A549 treated with DMSO at 1 μM for 4 hours (cell line): ENCODE measurements at places on chromosomes 12 and 14. TPM values are rescaled to one million over a fixed set of nuclear protein-coding genes. Genes with fewer than 3 reads are reported as not detected.

Gene SAMD15
- 2.2 to 2.8 TPM (median 2.4 TPM) in 5 replicates for total RNA-seq

Gene JPH4
- 0.05 to 0.07 TPM in 2 of 5 replicates, not detected in the others for total RNA-seq

Gene SERPINA12
- not detected in 5 replicates for total RNA-seq

Gene RTL1
- 0.33 to 0.38 TPM (median 0.35 TPM) in 5 replicates for total RNA-seq

Gene RNU4-1
- not detected in 5 replicates for total RNA-seq

Gene SMIM41
- total RNA-seq, result not detected in 5 replicates

Gene CLEC2B
- total RNA-seq, result 1.6 to 2.5 TPM (median 1.9 TPM) in 5 replicates

Gene PRH2
- total RNA-seq, result 0.37 TPM in 1 of 5 replicates, not detected in the others

Gene HOXC13
- 5.4 to 10.5 TPM (median 9.0 TPM) in 5 replicates for total RNA-seq

Gene NOXRED1
- 0.07 to 0.14 TPM (median 0.13 TPM) in 3 of 5 replicates, not detected in the others for total RNA-seq

Gene DEPDC4
- 1.3 to 2.0 TPM (median 1.4 TPM) in 5 replicates for total RNA-seq

Gene MYH7
- not detected in 5 replicates for total RNA-seq

Gene RNASE1
- total RNA-seq, result 0.22 to 0.36 TPM (median 0.26 TPM) in 4 of 5 replicates, not detected in the other

Gene ADAM20
- 0.03 to 0.04 TPM in 2 of 5 replicates, not detected in the others for total RNA-seq

Gene PARP11
- total RNA-seq, result 2.0 to 3.4 TPM (median 2.6 TPM) in 5 replicates

Gene TROAP
- total RNA-seq, result 81.0 to 101 TPM (median 83.0 TPM) in 5 replicates

Gene TAS2R8
- not detected in 5 replicates for total RNA-seq

Gene TSPAN9
- 16.9 to 23.2 TPM (median 21.4 TPM) in 5 replicates for total RNA-seq

Gene CPSF6
- 63.2 to 72.3 TPM (median 65.9 TPM) in 5 replicates for total RNA-seq

Gene DIO3
- 0.06 TPM in 2 of 5 replicates, not detected in the others for total RNA-seq

Gene C3AR1
- total RNA-seq, result not detected in 5 replicates

Gene KCNMB4
- total RNA-seq, result 0.12 to 0.26 TPM (median 0.15 TPM) in 5 replicates

Gene OAS2
- 0.16 to 0.37 TPM (median 0.27 TPM) in 4 of 5 replicates, not detected in the other for total RNA-seq

Gene SERPINA9
- 0.13 to 0.15 TPM in 2 of 5 replicates, not detected in the others for total RNA-seq

Gene KRT3
- total RNA-seq, result 0.05 to 0.07 TPM (median 0.05 TPM) in 3 of 5 replicates, not detected in the others

Gene BCDIN3D
- 4.7 to 5.9 TPM (median 4.8 TPM) in 5 replicates for total RNA-seq

Gene PIWIL1
- total RNA-seq, result not detected in 5 replicates

Gene LMNTD1
- total RNA-seq, result not detected in 5 replicates

Gene FZD10
- not detected in 5 replicates for total RNA-seq

Gene KRT78
- total RNA-seq, result 0.07 to 0.19 TPM (median 0.16 TPM) in 3 of 5 replicates, not detected in the others

Gene HRK
- 0.52 to 0.83 TPM (median 0.61 TPM) in 5 replicates for total RNA-seq

Gene NEUROD4
- total RNA-seq, result not detected in 5 replicates

Gene NACA
- total RNA-seq, result 1,463 to 1,776 TPM (median 1,523 TPM) in 5 replicates

Gene DHRS2
- total RNA-seq, result 6.1 to 10.3 TPM (median 7.8 TPM) in 5 replicates

Gene TCL1B
- total RNA-seq, result not detected in 5 replicates

Gene C12orf54
- not detected in 5 replicates for total RNA-seq

Gene PIANP
- total RNA-seq, result 0.58 to 1.6 TPM (median 0.96 TPM) in 5 replicates

Gene DBX2
- not detected in 5 replicates for total RNA-seq

Gene NPAS3
- not detected in 5 replicates for total RNA-seq

Gene KRT77
- total RNA-seq, result not detected in 5 replicates

Gene AQP6
- total RNA-seq, result 0.02 to 0.05 TPM in 2 of 5 replicates, not detected in the others

Gene CMA1
- not detected in 5 replicates for total RNA-seq

Gene RNASE4
- 5.8 to 11.8 TPM (median 8.6 TPM) in 5 replicates for total RNA-seq

Gene TAS2R31
- total RNA-seq, result 0.09 to 0.22 TPM (median 0.16 TPM) in 4 of 5 replicates, not detected in the other

Gene KTN1
- 98.1 to 135 TPM (median 121 TPM) in 5 replicates for total RNA-seq

Gene STON2
- 0.66 to 1.3 TPM (median 0.99 TPM) in 5 replicates for total RNA-seq

Gene TMEM121
- total RNA-seq, result 2.7 to 9.5 TPM (median 7.3 TPM) in 5 replicates
